ENCODE measurements at places on chromosomes 1 and 21.

GRCh38 chr1:153535242-153536011 lies at the start of gene S100A6:
Gene S100A6, minus strand, starts transcription at chr1:153535991. Its CDS starts 652 bp downstream, at chr1:153535339.
- no peak for DNase-seq

DNA sequence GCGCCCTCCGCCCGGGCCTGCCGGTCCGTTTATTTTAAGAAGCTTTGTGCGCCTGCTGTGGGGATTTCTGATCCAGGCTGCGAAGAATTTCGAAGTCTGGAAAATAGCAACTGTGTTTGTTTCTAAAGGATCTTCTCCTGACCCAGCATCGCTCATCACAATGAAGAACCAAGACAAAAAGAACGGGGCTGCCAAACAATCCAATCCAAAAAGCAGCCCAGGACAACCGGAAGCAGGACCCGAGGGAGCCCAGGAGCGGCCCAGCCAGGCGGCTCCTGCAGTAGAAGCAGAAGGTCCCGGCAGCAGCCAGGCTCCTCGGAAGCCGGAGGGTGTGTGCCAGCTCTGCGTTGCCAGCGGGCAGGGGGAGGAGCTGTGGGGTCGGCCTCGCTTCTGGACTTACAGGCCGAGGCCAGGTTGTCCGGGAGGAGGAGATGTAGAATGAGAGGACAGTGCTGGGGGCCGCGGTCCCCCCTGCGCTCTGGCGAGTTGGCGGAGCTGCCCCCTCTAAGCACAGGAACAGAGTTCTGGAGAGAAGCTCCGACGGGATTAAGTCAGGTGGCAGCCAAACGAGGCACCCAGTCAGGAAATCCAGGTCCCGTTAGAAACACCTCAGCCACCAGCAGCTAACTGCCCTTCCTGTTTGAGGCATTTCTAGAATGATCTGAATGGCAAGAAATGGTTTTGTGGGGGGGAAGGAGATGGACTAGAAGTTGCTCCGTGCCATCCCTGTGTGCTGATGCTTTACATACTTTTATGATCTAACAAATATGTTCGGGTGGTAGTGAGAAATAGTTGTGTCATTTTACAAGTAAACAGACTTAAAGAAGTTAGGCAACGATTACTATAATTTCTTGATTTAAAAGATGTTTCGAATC lies 948 bp downstream of the TXLNA start:
- no peak for DNase-seq

DNA sequence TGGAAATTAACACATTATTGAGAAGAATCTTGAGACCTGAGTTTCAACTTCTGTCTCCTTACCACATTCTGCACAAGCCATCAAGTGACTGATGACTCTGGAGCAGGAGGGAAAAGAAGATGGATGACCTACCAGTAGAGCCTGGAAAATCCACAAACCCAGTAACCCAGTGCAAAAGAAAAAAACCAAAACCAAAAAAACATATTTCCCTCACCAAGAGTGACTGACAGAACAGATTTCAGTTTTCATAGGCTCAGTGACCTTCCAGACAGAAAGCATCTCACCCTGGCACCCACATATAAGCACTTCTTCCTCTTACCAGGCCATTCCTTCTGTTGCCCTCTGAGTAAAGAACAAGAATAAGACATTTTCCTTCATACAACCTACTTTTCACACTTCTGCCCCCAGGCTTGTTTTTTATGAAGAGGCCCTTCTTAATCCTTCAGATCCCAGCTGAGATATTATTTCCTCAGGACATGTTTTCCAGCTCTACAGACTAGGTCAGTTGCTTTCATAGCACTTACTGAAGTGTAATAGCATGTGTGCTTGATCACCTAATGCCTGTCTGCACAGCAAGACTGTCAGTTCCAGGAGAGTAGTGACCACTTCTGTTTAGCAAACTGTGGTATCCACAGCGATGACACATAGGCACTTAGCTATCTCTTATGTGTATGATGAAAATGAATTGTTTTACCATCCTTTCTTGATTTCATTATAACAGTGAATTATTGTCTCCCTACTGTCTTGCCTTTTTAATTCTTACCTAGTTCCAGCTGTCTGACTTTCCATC lies 4.0 kb downstream of the TSACC start:
- no peak for DNase-seq

DNA sequence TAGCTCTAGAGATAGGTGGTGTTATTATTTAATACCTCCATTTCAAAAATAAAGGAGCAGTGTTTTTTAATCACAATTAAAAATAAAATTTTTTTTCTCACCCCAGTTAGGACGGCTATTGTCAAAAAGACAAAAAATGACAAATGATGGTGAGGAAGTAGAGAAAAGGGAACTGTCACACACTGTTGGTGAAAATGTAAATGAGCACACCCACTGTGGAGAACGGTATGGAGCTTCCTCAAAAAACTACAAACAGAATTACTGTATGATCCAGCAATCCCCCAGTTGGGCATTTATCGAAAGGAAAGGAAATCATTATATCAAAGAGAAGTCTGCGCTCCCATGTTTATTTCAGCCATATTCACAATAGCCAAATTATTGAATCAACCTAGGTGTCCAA lies 148.7 kb upstream of the NR5A2 start:
- no peak for DNase-seq

DNA sequence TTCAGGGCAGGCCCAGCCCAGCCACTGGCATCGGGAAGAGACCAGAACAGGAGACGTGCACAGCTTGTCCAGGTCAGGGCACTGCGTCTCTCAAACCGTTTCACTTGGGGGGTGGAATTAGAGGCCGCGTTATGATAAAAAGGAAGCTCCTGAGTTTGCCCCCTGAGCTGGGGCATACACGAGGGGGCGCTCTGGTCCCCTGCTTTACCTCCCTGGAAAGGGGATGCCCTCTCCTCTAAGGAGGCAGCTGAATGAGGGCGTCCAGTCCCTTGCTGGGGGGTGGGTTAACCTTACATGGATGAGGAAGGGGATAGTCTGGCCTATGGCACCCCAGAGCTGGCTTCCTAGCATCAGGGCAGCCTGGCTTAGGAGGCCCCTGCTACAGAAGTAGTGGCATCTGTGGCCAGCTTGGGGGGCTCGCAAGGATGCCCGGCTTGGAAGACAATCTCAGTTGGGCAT lies 2.3 kb downstream of the MYOG start:
- no peak for DNase-seq

DNA sequence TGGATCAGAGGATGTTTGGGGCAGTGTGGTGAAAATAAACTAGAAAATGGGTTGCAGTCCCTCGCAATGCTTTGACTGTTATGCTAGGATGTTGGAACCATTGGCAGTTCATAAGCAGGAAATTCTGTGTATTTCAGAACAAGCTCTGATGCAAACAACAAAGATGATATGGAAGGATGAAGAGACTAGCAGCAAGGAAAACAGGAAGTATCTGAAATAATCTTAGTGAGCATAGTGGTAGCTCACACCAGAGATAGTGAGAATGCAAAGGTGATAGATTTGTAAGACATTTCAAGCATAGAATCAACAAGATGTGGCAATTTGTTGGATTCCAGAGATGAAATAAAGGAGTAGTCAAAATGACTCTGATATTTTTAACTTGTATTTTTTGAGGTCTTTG lies 11.1 kb upstream of the RCC1 start:
- DNase-seq = no peak

- no peak for DNase-seq
Measured at GRCh38 chr1:69702085-69702484, 134.4 kb downstream of the LRRC7 start.

DNA sequence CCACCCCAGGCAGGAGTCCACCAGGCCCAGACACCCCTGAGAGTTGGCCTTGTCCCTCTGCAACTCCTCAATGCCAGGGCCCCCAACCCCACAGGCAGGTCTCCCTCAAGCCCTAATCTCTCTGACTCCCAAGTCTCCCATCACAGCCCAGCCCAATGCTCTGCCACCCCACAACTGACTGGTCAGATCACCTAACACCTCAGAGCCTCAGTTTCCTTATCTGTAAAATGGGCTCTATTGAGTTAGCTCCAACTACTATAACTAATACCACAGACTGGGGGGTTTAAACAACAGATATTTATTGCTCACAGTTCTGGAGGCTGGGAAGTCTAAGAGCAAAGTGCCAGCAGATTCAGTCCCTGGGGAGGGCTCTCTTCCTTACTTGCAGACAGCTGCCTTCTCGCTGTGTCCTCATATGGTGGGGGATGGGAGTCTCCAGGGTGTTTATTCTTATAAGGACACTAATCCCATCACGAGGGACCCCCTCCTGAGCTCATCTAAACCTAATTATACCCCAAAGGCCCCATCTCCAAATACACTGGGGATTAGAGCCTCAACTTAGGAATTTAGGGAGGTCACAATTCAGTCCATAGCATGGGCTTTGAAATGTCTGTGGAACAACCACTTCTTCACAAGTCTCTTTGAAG lies 34.9 kb upstream of the ZC3H12A start:
- DNase-seq = no peak

- DNase-seq = no peak
Measured at GRCh38 chr1:33468967-33469366, 3.5 kb upstream of the ZSCAN20 start.

- DNase-seq = no peak
Measured at GRCh38 chr1:155645648-155646047, 35.6 kb downstream of the MSTO1 start.

- no peak for DNase-seq
Measured at GRCh38 chr1:5770981-5771765, 221.1 kb downstream of the NPHP4 start.

DNA sequence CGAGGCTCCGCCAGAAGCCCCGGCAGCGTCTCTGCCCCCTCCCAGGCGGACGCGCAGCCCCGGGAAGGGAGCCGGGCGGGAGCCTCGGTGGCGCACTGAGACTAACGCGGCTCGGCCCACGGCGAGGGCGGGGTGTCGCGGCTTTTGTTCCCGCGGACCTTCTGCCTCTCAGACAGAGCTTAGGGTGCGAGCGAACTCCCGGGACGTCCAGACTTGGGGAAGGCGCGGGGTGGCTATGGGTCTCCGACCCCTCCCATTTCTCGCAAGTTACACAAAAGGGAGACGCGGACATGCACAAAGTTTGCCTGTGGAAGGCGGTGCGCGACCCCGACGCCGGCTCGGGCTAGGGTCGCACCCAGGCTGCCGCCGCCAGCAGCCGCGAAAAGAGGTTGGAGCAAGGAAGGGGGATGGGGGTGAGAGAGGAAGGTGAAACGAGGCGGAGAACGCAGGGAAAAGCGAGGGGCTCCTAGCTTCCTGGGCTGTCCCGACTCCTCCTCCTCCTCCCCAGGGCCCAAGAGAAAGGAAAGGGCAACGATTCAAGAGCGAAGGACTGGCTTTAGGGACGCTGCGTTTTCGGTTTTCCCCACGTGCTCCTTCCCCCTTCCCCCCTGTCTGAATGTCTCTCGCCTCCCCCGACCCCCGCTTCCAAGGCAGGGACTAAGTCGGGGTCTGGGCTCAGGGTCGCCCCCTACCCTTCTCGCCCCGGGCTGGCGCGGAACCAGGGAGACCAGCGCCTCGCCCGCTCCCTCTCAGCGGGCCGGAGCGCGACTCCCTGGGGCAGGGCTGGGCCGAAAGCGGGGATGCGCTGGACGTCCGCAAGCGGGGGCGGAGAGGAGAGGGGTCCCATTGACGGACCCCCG lies 729 bp downstream of the APP start:
- no peak for DNase-seq

GRCh38 chr1:27538793-27539192 lies 48.8 kb upstream of the WASF2 start:
- no peak for DNase-seq

- DNase-seq = no peak
Measured at GRCh38 chr1:226222686-226223085, 778 bp upstream of the MIXL1 start.

- no peak for DNase-seq
Measured at GRCh38 chr1:27561124-27561899, 42.6 kb downstream of the AHDC1 start.

- DNase-seq = no peak
Measured at GRCh38 chr1:201906336-201906735, 17.6 kb downstream of the SHISA4 start.

- no peak for DNase-seq
Measured at GRCh38 chr1:88740784-88741183, 56.7 kb downstream of the PKN2 start.

- no peak for DNase-seq
Measured at GRCh38 chr1:5992814-5993555, 760 bp upstream of the NPHP4 start.

GRCh38 chr1:79302380-79302930 lies 295.9 kb upstream of the ADGRL4 start:
- DNase-seq = no peak

DNA sequence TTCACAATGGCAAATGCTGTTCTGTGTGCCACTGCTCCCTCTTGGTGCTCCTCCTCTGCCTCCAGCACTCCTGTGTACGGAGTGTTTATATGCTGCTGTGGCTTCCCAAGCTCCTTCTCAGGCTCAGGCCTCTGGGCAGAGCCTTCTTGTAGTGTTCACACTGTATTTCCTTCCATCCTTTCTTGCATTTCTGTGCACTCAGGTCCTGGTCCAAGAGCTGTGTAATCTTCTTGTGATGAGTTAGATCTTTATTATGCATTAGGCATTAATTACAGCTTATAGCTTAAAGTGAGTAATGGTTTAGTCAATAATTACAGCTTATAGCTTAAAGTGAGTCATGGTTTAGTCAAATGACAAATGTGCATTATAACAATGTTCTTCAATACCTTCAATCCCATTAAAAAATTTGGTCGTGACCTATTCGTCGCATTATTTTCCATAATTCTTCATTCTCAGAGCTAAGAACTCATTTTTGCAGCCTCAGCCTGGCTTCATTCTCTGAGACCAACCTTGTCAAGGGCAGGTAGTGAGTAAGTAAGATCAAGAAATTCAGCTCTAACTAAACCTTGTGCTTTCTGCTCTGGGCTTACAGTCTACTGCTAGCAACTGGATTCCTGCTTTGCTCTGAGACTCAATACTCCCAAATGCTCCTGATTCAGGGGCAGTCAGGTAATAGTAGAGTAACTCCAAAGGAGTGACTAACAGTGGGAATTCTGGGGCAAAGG lies 154.5 kb upstream of the SPAG17 start:
- no peak for DNase-seq

- DNase-seq = no peak
Measured at GRCh38 chr1:177690996-177691395, 278.9 kb downstream of the SEC16B start.

GRCh38 chr1:58031416-58031815 lies 515.1 kb downstream of the OMA1 start:
- no peak for DNase-seq

DNA sequence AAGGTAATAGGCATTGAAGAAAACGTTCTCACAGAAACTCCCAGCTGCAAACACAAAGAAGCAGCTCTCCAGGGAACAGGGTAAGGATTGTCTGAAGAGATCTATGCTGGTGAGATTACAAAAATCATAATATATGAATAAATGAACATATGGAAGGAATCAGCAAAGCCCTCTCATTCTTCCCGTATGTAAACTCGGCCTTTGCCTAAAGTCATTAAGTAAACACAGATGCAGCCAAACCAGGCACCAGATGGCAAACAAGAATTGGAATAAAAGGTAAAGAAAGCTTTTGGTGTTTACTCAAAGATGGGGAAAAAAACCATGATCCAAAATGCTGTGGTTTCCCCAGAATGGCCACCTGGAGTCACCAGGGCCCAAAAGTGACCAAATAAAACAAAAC lies 76.6 kb upstream of the HOOK1 start:
- DNase-seq = no peak

- no peak for DNase-seq
Measured at GRCh38 chr21:45992301-45993209, 11.0 kb downstream of the COL6A1 start.

Data from stimulated activated CD8-positive, alpha-beta memory T cell treated with anti-CD3 and anti-CD28 coated beads, Interleukin-4, amount 100 ng/mL, for 4 hours (primary cell).